Fibroblast of the aortic adventitia (primary cell): ENCODE measurements at places on chromosomes 2 and 18. TPM values are rescaled to one million over a fixed set of nuclear protein-coding genes. Genes with fewer than 3 reads are reported as not detected.

Gene ZNF519
- total RNA-seq: 11.5 TPM in 2 replicates

Gene SP100
- 151 and 169 TPM in 2 replicates for total RNA-seq

Gene C2orf66
- total RNA-seq: 0.27 TPM in 1 of 2 replicates, not detected in the other

Gene CFAP53
- 0.27 and 0.57 TPM in 2 replicates for total RNA-seq

Gene SLC5A7
- not detected in 2 replicates for total RNA-seq
